ENCODE measurements at places on chromosomes 3 and 15. TPM values are rescaled to one million over a fixed set of nuclear protein-coding genes. Genes with fewer than 3 reads are reported as not detected.

DNA sequence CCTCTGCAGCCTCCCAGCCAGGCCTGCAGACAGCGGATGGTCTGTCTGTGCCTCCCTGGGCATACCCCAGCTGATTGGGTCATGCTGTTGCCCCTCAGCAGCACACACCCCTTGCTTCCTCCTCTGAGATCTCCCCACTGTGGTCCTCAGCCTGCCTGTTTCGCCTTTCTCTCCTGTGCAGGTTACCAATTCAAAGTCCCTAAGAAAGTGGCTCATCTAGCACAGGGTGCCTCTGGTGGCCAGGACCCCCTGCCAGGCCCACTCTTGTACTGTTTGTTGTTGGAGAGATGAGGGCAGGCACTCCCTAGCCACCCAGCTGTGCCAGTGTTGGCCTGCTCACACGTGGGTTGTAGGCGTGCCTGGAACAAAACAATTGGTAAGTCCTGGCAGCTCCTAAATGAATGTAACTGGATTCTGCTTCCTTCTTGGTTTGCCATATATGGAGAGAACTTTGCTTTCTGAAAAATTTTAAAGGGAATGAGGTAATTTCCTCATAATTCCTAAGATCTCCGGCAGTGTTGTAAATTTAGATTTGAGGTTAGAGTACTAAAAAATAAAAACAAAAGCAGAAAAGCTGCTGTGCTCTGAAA, 213.2 kb upstream of the IL12A start:
- H3K27me3 ChIP-seq, result no peaks in the 10 kb centered on the region
- peak overlapping the region; percentile 20 for H3K4me3 ChIP-seq
- no peak for DNase-seq
- peaks cover 36% of the 10 kb centered on the region for H3K4me1 ChIP-seq
- H3K36me3 ChIP-seq, result peaks cover 1% of the 10 kb centered on the region

The CCR3 gene
- total RNA-seq, result not detected

DNA sequence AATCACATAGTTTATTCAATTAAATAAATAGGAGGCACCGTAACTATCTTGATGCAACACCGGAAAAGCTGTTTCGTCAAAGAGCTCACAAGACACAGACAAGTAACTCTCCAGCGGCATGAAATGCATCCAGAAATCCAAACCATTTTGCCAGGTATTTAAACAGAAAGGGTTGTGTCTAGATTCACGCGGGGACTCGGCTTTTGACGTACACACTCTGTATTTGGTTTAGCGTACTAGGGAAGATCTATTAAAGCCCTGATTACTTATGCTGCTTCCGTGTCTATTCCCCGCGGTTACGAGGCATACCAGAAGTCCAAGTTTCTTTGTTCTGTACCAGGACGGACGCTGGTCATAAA, 718 bp downstream of the BNIP2 start:
- peaks cover 11% of the 10 kb centered on the region for H3K36me3 ChIP-seq
- peak; percentile 73 for DNase-seq
- H3K4me1 ChIP-seq, result peaks cover 29% of the 10 kb centered on the region
- H3K4me3 ChIP-seq, result peak overlapping the region; percentile 100
- H3K27me3 ChIP-seq, result no peaks in the 10 kb centered on the region

GRCh38 chr15:74589826-74590225, 25.8 kb upstream of the CLK3 start:
- H3K4me1 ChIP-seq, result peaks cover 12% of the 10 kb centered on the region
- no peak overlapping the region for H3K27ac ChIP-seq
- H3K27me3 ChIP-seq, result no peaks in the 10 kb centered on the region
- DNase-seq, result no peak
- no peak overlapping the region for H3K4me3 ChIP-seq

- no peak for DNase-seq
- H3K27me3 ChIP-seq, result no peaks in the 10 kb centered on the region
- no peak overlapping the region for H3K27ac ChIP-seq
- H3K36me3 ChIP-seq, result no peaks in the 10 kb centered on the region
Observed at GRCh38 chr3:40572588-40572987, 47.8 kb downstream of the ZNF621 start.

The GOLGA6L10 gene
- 1.4 TPM for total RNA-seq

DNA sequence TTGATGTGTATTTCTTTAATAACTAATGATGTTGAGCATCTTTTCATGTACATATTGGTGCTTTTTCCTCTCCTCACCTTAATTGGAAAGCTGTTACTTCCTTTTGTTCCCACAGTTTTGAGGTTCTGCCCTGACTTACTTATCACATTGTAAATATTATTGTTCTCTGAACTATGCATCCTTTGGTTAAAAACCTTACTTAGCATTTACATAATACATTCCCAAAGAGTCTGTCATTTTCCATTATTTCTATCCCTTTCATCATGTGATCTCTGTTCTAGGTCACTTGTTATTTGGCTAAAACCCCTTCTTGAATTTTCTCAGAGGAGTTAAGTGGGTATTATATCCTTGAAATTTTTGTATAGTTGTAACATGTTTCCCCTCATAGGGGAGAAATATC, 33.0 kb downstream of the SLC12A6 start:
- peaks cover 15% of the 10 kb centered on the region for H3K4me1 ChIP-seq
- H3K36me3 ChIP-seq, result no peaks in the 10 kb centered on the region
- DNase-seq, result no peak
- H3K4me3 ChIP-seq, result no peak overlapping the region
- H3K27ac ChIP-seq, result peak overlapping the region; percentile 49
- H3K27me3 ChIP-seq, result no peaks in the 10 kb centered on the region

DNA sequence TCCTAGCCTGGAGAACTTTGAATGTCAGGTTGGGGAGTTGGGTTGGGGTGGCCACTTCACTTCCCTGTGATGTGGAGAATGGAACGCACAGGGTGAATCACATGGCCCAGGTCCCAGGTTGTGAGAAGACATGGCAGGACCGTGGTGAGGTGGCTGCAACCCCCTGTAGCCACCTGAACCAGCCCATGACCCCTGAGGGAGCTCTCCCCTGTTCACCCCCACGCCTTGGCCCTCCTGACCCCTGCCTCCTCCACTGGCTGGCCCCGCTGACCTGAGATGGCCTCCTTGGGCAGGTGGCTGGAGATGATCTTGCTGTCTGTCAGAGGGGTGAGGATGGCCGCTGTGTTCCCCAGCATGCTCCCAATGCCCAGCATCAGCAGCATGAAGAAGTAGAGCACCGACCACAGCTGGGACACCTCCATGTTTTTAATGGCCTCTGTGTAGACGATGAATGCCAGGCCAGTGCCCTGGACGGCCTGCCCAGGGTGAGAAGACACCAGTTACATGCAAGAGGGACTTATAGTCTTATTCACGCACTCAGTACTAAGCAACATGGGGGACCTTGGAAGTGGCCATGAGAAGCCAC, 31.0 kb downstream of the SLC6A20 start:
- DNase-seq, result peak; percentile 50
- H3K27ac ChIP-seq, result no peak overlapping the region
- no peaks in the 10 kb centered on the region for H3K36me3 ChIP-seq

- peaks cover 13% of the 10 kb centered on the region for H3K4me1 ChIP-seq
- no peak overlapping the region for H3K4me3 ChIP-seq
- no peak overlapping the region for H3K27ac ChIP-seq
Observed at GRCh38 chr3:106329521-106329920, 460.7 kb upstream of the CBLB start.

GRCh38 chr3:185702262-185703225, 116.4 kb downstream of the SENP2 start:
- no peaks in the 10 kb centered on the region for H3K36me3 ChIP-seq
- no peaks in the 10 kb centered on the region for H3K27me3 ChIP-seq

The XCR1 gene
- not detected for total RNA-seq

DNA sequence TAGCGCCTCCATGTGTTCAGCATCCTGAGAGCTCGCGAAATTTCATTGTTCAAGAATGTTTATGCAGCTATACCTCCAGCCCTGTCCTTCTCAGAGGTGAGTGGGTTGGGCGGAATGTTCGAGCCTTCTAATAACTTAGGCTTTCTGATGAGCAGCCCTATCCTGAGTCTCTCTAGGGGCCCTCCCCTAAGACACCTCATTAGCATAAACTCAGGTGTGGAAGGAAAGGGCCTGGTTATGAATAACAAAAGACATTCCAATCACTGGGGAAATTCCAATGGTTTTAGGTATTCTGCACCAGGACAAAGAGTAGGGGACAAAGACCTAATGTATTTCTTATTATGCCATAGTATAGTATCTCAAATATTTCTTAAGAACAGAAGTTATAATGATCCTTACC, 138.1 kb upstream of the PDZRN3 start:
- no peak for DNase-seq
- no peaks in the 10 kb centered on the region for H3K36me3 ChIP-seq
- no peak overlapping the region for H3K4me3 ChIP-seq
- no peak overlapping the region for H3K27ac ChIP-seq

All from osteoblast (primary cell).